ENCODE measurements at places on chromosomes 2 and 18.

- DNase-seq, result peak; percentile 53
Observed at GRCh38 chr2:3282056-3282998, 95.3 kb downstream of the EIPR1 start.

GRCh38 chr18:50030146-50030545, 164.8 kb downstream of the MYO5B start:
- DNase-seq, result no peak

- DNase-seq, result no peak
Observed at GRCh38 chr2:138433995-138434951, 67.3 kb upstream of the SPOPL start.

- DNase-seq, result no peak
Observed at GRCh38 chr2:152222975-152223637, 47.5 kb upstream of the STAM2 start.

GRCh38 chr2:134842930-134843490, 4.6 kb downstream of the ACMSD start:
- no peak for DNase-seq

- DNase-seq, result peak; percentile 88
Observed at GRCh38 chr18:78780719-78781600, 198.7 kb upstream of the SALL3 start.

- DNase-seq, result no peak
Observed at GRCh38 chr2:169095621-169096105, 26.3 kb downstream of the DHRS9 start.

GRCh38 chr2:237236188-237236587, 150.5 kb downstream of the COPS8 start:
- DNase-seq, result no peak

DNA sequence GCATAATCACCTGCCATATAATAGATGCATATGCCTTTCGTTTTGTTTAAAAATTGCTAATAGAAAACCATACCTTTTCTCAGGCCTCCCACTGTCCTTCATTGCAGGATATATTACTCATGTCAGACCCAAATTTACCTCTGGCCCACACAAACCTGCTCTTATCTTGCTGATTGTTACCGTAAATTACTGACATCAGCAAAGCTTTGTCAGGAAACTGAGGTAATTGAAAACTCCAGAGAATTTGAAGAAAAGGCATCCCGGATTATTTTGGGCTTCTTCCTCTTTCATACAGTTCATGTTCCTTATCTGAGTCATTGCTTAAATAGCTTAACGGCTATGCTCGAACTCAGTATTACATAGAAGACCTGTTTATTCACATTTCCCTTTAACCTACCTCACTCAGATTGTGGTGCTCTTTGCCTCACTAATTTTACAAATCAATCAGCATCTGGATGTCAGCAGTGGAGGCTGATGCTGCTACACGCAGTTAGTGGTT, 145.7 kb downstream of the ZEB2 start:
- no peak for DNase-seq

DNA sequence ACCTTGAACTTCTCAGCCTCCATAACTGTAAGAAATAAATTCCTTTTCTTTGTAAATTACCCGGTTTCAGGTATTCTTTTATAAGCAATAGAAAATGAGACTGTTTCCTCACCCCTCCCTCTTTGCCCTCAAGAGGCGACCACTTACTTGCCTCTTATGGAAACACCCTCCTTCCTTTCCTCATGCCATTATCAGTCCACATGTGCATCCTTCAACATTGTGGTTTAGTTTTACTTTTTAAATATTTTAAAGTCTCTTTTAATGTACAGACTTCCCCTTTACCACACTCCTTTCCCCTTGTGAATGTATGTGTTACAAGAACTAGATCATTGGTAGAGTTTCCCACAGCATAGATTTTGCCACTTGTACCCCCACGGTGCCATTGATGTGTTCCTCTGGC, 202.4 kb upstream of the SIX2 start:
- DNase-seq, result no peak

GRCh38 chr2:31704561-31705212, 123.9 kb upstream of the SRD5A2 start:
- DNase-seq, result no peak

GRCh38 chr2:162221064-162221463, 22.2 kb downstream of the FAP start:
- peak; percentile 90 for DNase-seq

DNA sequence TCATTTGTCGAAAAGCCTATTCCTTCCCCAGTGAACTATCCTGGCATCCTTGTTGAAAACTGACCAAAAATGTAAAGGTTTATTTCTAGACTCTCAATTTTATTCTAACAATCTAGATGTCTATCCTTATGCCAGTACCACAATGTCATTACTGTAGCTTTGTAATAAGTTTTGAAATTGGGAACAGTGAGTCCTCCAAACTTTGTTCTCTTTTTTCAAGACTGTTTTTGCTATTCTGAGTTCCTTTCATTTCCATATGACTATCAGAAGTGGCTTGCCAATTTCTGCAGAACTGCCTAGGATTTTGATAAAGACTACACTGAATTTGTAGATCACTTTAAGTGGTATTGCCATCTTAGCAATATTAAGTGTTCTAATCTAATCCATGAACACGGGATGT, 9.7 kb downstream of the STARD7 start:
- no peak for DNase-seq

- no peak for DNase-seq
Observed at GRCh38 chr2:211875488-211875887, 663.1 kb downstream of the ERBB4 start.

- DNase-seq, result no peak
Observed at GRCh38 chr2:238560234-238560633, 133.5 kb downstream of the ASB1 start.

DNA sequence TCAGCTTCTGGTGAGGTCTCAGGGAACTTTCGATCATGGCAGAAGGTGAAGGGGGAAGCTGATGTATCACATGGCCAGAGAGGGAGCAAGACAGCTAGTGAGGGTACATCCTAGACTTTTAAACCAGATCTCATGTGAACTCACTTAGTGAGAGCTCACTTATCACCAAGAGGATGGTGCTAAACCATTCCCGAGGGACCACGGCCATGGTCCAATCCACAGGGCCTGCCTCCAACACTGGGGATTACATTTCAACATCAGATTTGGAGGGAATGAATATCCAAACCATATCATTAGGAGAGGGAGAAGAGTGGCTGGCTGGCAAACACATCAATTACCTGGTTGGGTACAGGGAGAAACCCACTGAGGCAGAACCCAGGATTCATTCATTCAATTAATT, 75.7 kb upstream of the HAAO start:
- peak; percentile 57 for DNase-seq

GRCh38 chr2:229714080-229714735, at the start of gene DNER:
DNER (minus strand) TSS chr2:229714555; CDS start chr2:229714423, 132 bp downstream.
- no peak for DNase-seq

- no peak for DNase-seq
Observed at GRCh38 chr2:169190197-169190775, 120.9 kb downstream of the DHRS9 start.

DNA sequence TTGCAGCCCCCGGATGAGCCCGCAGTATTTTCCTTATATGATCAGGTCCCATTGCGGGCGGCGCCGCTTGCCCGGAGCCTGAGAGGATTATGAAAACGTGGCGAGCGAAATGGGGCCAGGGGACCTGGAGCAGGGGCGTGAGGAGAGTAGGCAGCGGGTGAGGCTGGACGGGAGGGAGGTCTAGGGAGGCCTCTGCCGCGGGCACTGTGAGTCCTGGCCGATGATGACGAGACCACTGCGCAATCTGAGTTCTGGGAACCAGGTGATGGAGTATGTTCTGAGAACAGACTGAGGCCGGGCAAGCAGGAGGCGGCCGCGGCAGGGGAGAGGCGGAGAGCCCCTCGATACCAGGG, 790 bp upstream of the ACAA2 start:
- no peak for DNase-seq

DNA sequence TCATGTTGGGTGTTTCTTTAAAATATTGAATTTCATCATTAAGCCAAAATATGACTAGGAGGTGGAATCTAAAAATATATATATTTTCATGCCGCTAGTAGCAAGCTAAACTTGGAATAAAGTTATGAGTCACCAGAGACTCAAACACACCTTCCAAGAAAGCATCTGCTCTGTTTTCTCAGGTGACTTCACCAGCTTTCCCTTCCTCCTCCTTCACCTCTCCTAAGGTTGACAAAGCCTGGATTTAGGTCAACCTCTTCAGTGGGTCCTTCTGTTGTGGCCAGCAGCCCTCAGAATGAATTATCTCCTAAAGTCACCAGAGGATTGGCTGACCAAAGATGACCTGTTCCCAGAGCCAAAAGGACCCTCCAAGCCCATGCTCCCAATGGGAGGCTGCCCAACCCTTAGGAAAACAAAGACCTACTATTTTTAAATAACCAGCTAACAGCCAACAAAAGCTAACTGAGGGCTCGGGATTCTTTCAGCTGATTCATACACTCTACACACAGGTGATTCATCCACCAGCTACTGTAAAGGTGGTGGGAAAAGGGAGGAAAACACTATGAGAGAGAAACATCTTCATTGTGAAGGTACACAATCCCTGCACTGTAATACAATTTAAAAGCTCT, 113.9 kb downstream of the MYO5B start:
- no peak for DNase-seq

DNA sequence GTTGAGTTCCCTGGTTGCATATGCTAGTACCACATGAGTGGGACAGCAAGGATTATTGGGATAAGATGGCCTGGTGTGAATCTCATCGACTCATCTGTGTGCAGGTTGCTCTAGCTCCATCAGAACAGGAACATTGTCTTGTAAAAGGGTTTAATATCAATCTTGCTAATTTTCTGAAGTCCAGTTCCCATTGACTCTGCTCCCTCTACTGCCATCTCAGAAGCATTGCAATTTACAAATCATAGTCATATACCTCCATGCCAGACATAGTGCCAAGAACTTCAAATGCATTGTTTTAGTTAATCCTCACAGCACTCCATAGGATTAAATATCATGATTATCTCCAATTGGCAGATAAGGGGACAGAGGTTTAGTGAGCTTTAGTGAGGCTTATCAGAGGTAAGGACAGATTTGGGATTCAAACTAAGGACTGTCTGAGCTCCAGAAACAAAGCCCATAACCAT, 4.8 kb upstream of the STAT4 start:
- no peak for DNase-seq

DNA sequence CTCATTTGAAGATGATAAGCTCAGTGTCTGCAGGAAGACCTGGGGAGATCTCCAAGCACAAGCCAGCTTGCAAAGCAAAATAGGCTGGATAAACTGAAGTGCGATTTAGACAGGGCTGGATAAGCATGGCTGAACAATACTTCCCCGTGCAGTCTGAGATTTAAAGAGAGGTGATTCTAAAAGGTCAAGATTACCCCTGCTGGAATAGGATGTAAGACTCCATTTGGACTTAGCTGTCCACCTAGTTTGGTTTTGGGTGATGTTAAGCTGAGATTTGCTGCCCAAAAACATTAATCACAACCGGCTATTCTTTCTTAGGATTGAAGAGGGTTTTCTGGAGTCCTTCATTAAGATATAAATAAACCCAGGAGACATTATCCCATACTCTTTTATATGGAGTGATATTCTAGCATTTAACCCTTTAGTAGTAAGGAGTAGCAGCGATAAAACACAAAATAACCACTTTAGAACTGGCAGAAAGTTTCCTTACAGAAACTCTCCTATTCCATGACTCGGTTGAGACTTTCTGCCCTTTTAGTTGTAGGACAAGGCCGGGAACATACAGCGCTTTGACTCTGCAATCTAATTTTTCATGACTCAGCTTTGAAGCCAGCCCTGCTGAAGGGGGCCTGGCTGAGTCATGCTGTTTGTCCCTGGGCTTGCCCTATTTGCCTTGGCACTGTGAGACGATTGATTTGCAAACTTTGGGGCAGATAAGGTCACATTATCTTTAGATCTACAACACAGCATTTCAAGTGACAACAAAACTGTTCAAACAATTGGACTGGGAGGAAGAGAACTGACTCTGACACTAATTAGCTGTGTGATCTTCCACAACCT, 238.2 kb downstream of the GCA start:
- DNase-seq, result no peak

DNA sequence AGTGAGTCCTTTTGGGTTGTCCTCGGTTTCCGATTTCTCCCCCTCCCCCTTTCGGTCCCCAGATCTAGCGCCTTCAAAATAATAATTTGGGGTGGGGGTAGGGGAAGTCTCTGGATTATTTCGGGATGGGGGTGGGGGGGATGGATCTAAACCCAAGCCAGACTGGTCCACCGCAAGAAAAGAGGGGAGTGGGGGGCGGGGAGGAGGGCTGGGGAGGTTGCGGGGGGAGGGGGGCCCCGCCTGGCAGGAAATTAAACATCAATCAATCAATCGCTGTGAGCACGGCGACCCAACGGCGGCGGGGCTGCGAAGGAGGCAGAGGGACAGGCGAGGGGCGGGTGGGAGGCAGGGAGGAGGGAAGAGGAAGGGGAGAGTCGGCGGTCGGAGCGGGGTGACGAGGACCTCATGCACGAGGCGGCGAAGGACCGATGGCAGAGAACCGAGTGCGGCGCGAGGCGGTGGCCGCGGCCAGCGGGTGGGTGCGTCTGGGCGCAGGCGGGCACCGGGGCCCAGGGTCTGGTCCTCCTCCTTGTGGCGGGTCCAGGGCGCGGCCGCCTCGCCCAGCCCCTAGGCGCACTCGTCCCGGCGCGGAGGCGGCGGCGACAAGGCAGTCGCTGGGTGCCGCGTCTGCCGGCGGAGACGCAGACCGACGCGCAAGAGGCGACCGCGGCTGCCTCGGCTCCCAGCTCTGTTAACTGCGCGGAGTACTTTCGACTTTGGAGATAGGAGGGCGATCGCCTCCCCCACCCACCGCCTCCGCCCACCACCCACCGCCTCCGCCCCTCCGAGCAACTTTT, 468 bp upstream of the SATB2 start:
- no peak for DNase-seq

DNA sequence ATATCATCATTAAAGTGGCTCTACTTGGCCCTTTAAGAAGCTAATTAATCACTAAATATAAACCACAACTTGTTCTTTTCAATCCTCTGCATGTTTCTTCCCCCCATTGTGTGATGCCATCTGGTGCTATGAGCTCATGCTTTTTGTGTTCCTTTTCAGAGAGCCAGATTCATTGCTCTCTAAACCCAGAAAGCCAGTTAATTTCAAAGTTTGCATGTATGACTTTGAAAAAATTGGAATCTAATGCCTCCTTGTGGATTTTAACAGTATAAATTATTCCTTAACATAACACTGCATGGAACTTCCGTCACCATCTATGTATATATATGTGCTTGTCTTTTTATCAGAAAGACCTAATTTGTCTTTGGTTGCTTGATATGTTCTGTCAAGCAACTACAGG, 31.1 kb downstream of the TMEM178A start:
- DNase-seq, result no peak

GRCh38 chr2:156356014-156356754, 23.7 kb upstream of the NR4A2 start:
- DNase-seq, result no peak

GRCh38 chr2:207897541-207898353, 127.6 kb downstream of the PLEKHM3 start:
- no peak for DNase-seq
